ENCODE measurements at places on chromosomes 11 and 22. TPM values are rescaled to one million over a fixed set of nuclear protein-coding genes. Genes with fewer than 3 reads are reported as not detected.

- no peak for DNase-seq
Observed at GRCh38 chr11:64001484-64002420, 15.5 kb downstream of the OTUB1 start.

DNA sequence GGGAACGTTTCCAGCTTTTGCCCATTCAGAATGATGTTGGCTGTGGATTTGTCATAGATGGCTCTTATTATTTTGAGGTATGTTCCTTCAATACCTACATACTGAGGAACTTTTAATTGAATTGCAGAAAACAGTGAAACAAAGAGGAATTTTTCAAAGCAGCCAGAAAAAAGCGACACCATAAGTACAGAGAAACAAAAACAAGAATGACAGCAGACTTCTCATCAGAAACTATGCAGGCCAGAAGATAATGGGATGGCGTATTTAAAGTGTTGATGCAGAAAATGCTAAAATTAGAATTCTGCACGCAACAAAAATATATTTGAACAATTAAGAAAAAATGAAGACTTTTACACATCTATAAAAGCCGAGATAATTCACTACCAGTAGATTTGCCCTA lies 95.4 kb upstream of the TIMP3 start:
- DNase-seq = no peak

- no peak for DNase-seq
Observed at GRCh38 chr22:30000566-30000965, 79.7 kb upstream of the HORMAD2 start.

- no peak for DNase-seq
Observed at GRCh38 chr11:71971680-71972079, 27.0 kb upstream of the IL18BP start.

GRCh38 chr22:37256075-37256726 lies 12.1 kb upstream of the RAC2 start:
- DNase-seq = no peak

DNA sequence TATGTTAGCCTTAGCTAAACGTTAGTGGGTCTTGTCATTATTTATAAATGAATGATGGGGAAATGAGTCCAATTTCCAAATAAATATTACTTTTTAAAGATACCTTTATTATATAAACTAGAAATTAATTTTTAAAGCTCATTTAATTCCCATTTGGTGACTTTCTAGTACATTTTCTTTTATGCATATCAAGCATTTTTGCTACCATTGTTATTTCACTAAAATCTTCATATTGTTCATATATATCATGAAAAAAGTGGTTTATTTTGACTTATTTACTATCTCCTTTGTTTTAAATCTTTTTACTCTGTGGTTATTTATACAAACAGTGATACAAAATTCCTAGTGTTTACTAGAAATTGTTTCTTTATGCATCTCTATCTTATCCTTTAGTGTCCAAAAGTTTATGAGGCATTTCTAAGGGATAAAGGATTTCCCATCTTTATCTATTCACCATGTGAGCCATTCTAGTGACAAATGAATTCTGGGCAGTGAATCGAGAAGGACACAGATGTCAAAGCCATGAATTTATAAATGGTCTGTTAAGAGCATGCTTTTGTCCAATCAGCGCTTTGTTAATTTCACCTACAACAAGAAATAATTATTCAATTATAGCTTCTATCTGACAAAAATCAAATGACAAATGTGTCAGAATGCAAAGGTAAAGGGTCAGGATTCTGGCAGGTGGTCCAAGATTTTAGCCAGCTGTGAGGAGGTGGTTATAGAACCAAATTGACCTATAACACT lies 70.6 kb downstream of the PRMT3 start:
- DNase-seq = no peak

- peak; percentile 74 for DNase-seq
Observed at GRCh38 chr11:61294717-61295595, at the start of gene VWCE. Gene VWCE (minus strand): TSS chr11:61295316. CDS start chr11:61295037, 279 bp downstream.

GRCh38 chr22:20025401-20026203 lies 4.7 kb downstream of the TANGO2 start:
- no peak for DNase-seq

- DNase-seq = no peak
Observed at GRCh38 chr22:30647536-30647935, 12.0 kb downstream of the SLC35E4 start.

The XKR3 gene
- not detected for total RNA-seq

The TMX2 gene
- total RNA-seq = 39.1 TPM

The DDIAS gene
- total RNA-seq = 1.6 TPM

The ASPHD2 gene
- total RNA-seq = 14.3 TPM

Measured in frontal cortex (tissue), 4 donors.